Activated T-cell treated with anti-CD3 and anti-CD28 coated beads, Interleukin-2, amount 50 U/mL, for 48 hours (primary cell): ENCODE measurements at places on chromosomes 4 and X.

DNA sequence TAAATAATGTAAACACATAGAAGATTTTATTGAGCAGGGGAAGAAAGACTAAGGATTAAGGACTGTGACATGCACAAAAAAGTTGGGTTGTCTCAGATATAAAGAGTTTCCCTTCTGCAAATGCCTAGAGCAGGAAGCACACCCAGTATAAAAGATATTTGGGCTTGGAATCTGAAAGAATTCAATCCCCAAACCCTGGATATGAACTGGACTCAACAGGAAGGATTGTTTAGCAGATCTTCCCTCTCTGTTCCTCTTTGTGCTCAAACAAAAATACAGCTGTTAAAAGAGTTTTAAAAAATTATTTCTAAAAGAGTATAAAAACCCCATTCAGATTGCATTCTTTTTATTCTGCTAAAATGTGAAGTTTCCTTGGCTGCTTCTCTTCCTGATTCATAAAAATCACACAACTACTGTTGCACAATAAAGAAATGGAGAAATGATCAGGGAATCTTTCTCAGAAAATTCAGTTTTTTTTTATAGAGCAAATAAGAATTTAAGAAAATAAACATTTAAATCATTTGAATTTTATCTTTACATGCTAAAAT is 71.4 kb downstream of the PDLIM5 start:
- DNase-seq = no peak

DNA sequence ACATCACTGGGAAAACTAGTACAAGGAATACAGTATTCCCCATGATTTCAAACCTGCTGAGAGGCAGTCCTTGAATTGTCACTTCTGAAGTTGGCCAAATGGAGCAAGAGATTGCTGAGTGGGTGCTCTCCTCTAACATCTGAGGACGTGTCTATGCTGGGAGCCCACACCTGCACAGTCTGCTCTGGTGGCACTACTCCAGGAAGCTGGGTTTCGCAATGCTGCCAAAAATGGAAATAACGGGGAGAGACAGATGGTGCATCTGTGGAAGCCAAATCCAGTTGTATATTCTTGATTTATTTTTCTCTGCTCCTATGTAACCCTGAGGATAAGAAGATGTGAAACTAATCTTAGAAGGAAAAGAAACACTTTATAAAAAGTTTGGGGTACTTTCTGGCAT is 240.1 kb upstream of the CTSO start:
- no peak for DNase-seq

DNA sequence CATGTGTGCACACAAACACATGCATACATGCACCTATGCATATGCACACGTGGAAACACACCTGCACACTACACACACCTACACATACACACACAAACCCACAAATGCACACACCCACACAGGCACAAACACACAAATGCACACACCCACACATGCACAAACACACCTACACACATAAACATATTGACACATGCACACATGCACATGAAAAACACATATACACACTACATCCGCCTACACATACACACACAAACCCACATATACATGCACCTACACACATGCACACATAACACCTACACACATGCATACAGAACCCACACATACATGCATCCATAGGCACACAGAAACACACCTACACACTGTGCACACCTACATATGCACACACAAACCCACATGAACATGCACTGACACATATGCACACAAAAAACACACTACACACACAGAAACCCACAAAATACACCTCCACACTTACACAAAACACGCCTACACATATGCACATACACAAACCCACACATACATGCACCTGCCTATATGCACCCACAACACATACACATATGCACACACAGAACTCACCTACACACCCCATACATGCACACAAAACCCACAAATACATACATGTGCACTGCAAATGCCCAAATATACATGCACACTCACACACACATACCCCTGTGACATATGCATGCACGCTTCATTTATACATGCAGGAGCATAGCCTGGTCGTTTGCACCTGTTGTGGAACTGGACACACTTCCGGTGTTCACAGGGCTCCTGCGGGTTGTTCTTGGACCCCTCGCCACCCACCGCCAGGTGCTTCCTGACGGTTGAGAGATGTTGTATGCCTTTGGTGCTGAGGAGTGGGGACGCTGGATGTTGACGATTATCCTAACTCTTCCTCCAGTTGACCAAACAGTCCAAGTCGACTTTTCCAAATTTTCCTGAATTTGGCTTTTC is 22.1 kb downstream of the CD99 start:
- no peak for DNase-seq

DNA sequence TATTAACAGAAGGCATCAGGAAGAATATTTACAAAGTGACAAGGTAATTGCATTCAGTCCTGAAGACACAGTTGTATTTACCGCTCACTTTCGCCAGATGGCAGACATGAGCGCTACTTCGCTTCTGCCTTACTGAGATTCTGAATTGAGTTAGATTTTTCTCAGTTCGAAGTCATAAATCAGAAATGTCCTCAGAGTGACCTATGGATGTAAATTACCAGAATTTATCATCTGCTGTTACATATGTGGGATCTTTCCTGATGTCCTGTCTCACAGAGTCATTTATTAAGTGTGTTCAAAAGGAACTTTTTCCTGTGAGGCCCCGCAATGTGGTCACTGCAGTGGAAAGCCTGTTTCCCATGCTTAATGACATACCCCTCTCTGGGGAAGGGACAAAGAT is 97.3 kb upstream of the DCLK2 start:
- DNase-seq = peak; percentile 68

- DNase-seq = no peak
Observed at GRCh38 chrX:154321152-154321551, 25.6 kb downstream of the TKTL1 start.

DNA sequence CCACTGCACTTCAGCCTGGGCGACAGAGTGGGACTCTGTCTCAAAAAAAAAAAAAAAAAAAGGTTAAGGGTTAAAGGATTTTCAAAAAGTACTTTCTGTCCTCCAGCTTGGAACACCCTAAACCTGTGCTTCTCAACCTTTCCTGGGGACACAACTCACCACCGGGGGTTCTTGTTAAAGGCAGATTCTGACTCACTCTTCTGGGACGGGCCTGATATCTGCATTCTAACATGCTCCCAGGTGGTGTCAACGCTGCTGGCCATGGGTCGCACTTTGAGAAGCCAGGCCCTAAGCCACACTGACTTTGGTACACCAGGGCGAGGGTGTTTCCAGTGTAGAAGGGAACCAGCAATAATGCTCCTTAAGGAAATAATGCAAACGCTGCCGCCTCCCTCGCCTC is 46.1 kb downstream of the AFAP1 start:
- no peak for DNase-seq

GRCh38 chr4:102759831-102760644 is 730 bp downstream of the MANBA start:
- DNase-seq = no peak

DNA sequence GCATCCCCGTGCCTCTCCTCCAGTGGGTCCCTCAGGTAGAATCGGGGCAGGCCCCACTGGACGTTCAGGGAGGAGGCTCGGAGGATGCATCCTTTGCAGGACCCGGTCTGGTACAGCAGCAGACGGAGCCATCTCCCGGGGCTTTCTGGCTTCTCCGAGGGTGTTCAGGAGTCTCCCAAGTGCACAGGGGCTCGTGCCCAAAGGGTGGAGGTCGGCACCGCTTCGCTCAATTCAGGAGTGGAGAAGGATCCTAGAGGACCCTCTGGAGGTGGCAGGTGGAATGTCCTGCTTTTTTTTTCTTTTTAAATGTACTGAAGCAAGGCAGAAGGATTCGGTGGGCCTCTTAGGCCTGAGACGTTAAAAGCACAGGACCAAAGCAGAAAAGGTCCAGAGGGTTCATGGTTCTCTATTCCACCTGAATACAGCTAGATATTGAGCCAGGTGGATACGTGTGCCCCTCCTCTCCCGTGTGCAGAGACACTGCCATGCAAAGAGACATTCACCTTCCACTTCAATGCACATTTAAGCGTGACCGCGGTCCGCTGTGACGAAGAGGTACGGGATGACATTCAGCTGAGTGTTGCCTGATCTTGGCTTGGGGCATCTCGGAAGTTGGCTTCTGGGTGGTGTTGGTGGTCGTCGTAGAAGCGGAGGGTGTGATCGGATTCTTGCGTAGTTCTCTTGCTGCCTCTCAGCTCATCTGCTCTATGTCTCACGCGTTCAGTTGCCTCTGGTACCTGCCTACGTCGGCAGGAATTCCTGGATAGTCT is 281.2 kb upstream of the AGTR2 start:
- DNase-seq = peak; percentile 8

DNA sequence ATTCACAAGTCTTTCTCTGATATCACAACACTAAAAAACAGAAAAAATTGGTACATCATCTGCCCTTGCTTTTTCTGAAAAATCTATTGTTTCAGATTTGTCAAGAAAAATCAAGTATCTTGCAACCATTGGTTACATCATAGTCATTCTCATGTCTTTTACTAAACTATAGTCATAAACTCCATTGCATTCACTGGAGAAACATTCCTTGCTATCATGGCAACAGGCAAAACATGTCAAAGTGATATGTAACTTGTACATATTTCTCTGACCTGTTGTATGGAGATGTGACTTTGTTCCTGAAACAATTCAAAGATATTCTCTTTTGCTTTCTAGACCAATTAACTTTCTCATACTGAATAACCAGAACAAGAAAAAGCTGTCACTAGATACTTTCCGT is 121.9 kb upstream of the ANK2 start:
- no peak for DNase-seq

- no peak for DNase-seq
Observed at GRCh38 chrX:116318672-116319071, 117.7 kb upstream of the SLC6A14 start.

DNA sequence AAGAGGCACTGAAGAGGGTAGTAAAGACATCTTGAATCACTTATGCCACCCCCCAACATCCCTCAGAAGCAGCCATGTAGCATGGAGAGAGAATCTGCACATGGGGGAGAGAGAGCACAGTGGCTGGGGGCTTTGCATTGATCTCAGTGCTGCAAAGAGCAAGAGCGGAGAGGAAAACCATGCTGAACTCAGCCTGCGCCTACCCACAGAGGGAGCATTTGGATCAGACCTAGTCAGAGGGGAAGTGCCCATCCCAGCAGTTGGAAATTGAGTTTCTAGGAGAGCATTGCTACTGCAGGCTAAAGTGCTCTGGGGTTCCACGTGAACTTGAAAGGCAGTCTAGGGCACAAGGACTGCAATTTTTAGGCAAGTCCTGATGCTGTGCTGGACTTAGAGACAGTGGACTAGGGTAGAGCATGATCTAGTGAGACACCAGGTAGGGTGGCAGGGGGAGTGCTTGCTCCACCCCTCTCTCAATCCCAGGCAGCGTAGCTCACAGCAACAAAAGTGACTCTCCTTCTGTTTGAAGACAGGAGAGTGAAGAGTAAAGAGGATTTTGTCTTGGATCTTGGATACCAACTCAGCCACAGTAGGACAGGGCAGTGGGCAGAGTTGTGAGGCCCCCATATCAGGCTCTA is 9.0 kb upstream of the PROM1 start:
- DNase-seq = no peak

GRCh38 chr4:139469216-139469615 is 15.3 kb downstream of the RAB33B start:
- no peak for DNase-seq

- DNase-seq = no peak
Observed at GRCh38 chr4:100797791-100798190, 280.0 kb upstream of the EMCN start.

DNA sequence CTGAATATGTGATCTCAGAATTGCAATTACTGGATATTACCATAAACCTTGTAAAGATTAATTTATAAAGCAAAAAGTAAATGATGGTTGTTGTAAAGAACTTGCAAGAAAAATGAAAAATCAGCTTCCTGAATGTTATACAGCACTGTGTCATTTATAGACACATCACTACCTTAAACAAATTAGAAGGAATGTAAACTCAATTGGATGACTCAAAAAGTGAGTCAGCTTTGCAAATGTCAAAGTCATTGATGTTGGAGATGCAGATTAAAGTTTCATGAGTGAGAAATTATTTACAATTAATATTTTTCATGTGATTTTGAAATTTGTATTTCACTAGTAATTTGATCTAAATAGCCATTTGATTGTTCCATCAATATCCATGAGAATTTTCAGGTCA is 193.2 kb downstream of the RAPGEF2 start:
- no peak for DNase-seq

DNA sequence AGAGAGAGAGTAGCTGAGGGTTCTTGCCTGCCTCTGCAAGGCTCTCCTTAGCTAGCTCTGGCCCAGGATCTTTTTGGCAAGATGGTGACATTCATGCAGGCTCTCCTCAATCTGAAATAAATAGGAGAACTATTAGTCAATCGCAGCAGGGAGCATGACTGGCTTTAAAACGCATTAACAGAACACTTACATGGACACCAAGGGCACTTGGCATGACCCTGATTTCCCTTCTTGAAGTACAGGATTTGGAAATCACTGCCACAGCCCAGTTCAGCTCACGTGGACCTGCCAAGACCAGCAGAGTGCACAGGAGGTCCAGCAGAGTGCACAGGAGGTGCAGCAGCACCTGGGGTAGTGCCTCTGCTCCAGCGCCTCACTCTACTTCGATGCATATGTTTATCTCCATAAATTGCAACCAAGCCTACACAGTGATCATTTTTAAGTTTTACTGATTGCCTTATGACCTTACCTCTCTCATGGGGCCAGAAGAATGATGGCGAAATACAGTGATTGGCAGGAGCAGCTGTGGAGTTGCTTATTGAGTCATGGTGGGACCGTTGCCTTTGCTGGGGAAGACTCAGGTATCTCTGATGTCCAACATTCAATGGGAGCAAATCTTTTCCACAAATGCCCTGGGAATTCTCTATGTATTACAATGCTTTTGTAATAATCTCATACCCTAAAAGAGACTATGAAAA is 122.4 kb downstream of the SYNPO2 start:
- no peak for DNase-seq

GRCh38 chr4:97152149-97152548 is 991.1 kb downstream of the STPG2 start:
- no peak for DNase-seq

DNA sequence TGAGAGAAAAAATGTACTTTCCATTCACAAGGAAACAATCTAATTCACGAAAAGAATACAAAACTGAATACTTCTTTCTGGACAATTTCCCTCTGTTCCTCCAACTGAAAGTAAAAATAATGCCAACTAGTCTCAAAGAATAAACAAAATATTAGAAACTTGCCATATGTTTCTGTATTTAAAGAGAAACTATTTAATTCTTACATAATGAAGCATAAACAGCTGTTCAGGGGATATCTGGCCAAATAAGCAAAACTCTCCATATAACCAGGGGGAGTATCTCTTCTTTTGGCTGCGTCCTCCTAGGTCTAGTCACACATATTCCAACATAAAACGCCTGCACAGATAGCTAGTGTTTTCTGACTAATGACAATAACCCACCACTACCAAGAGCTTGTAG is 805 bp downstream of the GATB start:
- no peak for DNase-seq

DNA sequence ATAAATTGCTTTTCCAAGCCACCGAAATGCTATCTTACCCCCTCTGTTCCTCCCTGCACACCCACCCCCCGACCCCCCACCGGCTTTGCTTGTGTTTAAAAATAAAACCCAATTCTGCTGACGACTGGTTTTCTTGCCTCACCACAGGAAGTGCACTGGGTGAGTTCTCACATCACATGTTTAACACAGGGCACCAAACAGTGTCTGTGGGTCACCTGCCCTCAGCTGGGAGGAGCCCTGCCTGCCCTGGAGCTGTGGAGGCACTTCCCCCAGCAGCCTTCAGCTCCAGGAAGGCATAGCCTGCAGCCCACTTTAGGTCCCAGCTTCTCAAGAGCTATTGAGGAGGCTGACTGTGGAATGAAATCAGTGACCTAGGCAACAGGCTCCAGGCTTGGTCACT is 8.8 kb downstream of the TMEM255A start:
- peak; percentile 35 for DNase-seq

GRCh38 chr4:177728361-177729152 is 286.3 kb upstream of the AGA start:
- no peak for DNase-seq
